ENCODE measurements at places on chromosomes 6 and 20.

- no peak for DNase-seq
Measured at GRCh38 chr20:51775241-51775640, 7.1 kb upstream of the ATP9A start.

DNA sequence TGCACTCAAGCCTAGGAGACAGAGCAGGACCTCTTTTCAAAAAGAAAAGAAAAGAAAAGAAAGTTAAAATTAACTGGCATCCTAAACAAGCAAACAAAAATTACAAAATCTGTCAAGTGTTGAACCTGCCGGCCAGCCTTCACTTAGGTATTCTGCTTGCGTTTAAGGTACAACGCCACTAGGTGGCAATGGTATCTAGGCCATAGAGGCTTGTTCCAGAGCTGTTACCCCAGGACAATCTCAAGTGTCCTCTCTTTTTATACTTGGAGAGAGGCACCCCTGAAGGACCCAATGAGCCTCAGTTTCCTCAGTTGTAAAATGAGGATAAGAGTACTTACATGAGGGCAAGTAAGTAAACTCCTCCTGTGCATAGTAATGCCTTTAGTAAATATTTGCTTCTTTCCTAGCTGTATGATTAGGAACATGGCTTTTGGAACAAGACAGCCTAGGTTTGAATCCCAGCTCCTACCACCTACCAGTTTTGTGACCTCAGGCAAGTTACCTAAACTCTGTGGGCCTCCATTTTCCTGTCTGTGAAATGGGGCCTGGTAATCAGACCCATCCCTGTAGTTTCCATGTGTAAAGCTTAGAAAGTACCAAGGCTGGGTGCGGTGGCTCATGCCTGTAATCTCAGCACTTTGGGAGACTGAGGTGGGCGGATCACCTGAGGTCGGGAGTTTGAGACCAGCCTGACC, 5.8 kb upstream of the PACSIN1 start:
- DNase-seq, result peak; percentile 77

DNA sequence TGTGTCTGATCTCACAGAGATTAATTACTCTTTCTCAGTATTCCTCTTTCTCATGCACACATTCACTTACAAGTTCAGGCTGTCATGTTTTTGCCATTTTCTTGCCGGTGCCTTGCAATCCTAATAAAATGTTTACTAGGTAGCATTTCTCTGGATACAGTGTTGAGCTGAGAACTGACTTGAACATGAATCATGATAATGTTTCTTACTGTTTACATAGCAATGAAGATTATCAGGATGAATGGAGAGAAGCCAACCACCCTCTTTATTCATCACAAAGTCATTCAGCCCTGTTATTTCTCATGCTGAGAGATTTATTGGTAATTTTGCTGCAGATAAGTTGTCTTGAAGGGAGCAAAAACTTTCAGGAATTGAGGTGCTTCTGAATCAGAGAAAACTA, 185.5 kb upstream of the ECI2 start:
- DNase-seq, result no peak

- no peak for DNase-seq
Measured at GRCh38 chr6:10451828-10452509, 37.1 kb upstream of the TFAP2A start.

DNA sequence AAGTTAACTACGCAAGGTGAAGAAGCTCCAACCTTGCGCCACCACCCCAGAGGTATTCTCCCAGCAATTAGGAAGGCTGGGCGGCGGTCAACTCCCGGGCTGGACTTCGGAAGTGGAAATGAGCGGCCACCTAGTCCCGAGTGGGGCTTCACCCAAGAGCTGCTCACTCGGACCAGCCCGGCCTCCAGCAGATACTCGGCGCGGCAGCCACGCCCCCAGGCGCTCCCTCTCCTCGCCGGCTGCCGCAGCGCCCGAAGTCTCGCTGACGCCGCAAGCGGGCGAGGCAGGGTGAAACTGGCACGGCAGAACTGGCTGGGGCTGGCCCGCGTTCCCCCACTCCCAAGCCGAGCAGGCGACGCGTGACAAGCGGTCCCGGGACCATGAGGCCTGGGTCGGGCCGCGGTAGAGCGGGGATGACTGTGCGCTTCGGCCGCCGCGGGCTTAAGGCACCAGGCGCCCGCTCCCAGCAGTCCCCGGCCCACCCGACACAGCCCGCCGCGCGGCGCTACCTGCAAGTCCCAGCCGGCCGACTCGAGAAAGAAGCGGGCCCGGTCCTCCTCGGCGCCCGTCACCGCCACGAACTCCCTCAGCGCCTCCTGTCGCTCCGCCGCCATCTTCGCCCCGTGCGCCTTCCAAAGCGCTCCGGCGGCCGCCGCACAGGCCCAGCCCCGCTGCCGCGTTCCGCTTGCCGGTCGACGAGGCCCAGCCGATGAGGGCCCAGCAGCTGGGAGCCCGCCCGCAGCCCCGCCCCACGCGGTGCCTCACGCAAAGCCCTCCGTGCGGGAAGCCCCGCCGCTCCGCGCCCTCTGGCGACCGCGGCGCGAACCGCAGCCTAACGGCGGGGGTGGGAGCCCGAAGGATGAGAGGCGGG, at the start of gene NSFL1C:
Gene NSFL1C (minus strand): TSS at position 639 of the 871 bp plus-strand sequence. CDS start 25 bp downstream, at position 614.
- peak; percentile 98 for DNase-seq

GRCh38 chr6:33412140-33413009, 1.6 kb downstream of the PHF1 start:
- no peak for DNase-seq

DNA sequence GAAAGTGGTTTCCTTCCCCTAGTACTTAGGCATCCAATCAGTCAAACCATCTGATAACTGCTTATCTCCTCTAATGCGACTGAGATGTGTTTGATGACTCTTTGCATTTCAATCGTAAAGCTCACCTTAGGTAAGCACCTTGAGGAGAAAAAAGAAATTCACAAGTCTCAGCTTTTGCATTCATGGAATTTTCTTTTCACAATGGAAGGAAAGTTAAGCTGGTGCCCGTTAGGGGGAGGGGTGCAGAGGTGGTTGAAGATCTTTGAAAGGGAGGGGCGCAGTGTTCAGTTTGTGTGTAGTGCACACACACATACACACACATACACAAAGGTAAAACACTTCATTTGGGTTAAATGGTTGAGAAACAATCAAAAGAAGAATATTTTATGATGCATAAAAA, 87.1 kb upstream of the SALL4 start:
- peak; percentile 48 for DNase-seq

DNA sequence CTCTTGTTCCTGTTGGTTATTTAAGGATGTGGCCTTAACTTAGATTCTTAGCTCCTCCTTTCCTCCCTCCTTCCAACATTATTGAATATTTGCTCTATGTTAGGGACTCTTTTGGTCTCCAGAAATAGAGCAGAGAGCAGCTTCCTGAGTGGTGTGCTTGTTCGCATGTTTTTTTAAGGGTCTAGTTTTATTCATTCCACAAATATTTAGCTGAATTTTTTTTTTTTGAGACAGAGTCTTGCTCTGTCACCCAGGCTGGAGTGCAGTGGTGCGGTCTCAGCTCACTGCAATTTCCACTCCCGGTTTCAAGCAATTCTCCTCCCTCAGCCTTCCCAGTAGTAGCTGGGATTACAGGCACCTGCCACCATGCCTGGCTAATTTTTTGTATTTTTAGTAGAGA, 169.2 kb downstream of the ZFAND3 start:
- DNase-seq, result no peak

DNA sequence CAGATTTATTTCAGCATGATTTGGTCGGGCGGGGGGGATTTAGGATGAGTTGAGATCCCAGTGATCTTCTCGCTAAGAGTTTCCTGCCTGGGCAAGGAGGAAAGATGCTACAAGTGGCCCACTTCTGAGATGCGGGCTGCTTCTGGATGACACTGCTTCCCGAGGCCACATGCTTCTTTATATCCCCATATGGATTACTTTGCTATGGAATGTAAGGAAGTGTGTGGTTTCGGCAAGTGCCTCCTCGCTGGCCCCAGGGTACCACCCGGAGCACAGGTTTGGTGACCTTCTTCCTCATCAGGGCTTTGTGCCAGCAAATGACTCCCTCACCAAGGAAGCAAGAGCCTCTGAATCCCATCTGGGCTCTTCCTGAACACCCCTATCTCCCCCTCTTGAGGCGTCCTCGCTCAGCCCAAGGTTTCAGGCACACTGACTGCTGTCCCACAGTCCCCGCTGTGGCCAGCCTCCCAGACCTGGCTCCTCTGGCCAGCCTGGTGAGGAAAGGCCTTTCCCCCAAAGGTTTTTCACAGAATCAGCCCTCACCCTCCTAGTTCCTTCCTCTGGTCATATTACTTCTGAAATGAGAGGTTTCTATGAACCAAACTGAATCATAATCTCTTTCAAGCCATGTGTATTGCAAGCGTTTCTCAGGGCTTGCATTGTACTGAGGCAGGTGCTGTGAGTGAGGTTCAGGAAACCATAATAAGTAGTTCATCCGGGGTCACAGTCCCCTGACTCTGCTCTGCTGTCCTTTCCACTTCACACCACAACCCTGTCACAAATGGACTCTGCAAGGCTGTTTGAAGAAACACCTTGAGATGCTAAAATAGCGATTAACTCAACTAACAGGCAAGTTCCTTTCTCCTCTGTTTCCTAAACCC, 41.7 kb upstream of the IL17A start:
- DNase-seq, result no peak

DNA sequence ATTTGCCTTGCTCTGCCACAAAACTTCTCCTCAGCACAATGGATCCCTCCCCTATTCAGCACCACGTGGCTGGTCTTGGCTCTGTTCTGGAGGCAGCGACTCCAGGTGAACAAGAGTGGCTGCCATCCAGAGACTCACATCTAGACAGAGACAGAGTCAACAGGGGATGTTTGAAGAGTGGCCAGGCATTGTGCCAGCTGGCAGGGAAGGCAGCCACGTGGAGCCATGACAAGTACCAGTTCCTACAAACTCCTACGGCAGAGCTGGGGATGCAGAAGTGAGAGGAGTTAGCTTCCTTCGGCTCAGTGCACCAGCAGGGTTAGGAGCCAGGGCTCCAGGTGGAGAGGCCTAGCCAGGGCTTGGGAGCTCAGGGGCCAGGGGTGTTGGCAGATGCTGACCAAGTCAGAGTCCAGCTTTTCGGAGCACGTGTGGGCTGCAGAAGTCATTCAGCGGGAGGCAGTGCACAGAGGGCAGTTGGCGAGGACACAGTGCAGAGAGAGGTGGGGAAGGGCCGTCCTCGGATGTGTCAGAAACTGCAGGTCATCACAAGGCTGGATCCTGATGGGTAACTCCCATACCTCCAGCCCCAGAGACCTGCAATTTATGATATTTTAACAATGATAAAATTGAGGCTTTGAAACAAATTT, 171.7 kb upstream of the PDE10A start:
- no peak for DNase-seq

DNA sequence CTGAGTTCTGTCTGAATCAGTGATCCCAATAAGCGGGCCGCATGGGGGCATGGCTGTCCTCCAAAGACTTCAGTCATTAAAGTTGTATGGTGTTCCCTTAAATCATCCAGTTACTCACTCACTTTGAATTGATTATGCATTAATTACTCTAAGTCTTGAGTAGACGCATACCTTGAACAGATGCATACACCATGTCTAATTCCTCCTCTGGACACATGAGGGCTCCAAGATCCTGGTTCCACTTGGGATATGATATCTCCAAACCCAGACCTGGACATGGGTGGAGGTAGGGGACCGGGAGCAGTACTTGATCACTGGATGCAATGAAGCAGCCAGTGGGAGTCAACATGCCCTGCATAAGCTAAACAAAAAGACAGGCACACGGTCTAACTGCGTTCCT, 204.5 kb downstream of the FNDC1 start:
- no peak for DNase-seq

- peak; percentile 71 for DNase-seq
Measured at GRCh38 chr6:26607434-26608230, 10.9 kb downstream of the ABT1 start.

- no peak for DNase-seq
Measured at GRCh38 chr6:36578030-36578429, 16.1 kb upstream of the SRSF3 start.

GRCh38 chr6:166999884-167000253, 672 bp downstream of the CEP43 start:
- no peak for DNase-seq

GRCh38 chr6:5946181-5946580, 60.5 kb downstream of the NRN1 start:
- DNase-seq, result no peak

DNA sequence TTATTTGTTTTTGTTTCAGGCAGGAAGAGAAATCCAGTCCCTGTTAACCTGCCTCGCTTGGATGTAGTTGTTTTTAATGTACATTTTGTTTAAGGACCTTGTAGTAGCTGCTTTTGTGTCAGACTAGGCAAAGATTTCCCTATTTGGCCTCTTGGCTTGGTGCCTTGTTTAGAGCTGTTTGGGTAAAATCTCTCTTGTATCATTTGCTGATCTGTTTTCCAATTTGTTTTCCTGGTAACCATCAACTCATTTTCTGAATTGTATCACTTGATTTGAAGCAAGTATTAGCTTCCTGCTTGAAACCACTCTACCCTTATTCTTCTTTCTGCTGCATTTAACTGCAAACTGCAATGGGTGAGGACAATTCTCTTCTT, 160.7 kb downstream of the ZFAND3 start:
- DNase-seq, result no peak

GRCh38 chr6:152271776-152272464, 365.2 kb downstream of the SYNE1 start:
- no peak for DNase-seq

GRCh38 chr6:79005497-79005896, 72.6 kb downstream of the PHIP start:
- no peak for DNase-seq

DNA sequence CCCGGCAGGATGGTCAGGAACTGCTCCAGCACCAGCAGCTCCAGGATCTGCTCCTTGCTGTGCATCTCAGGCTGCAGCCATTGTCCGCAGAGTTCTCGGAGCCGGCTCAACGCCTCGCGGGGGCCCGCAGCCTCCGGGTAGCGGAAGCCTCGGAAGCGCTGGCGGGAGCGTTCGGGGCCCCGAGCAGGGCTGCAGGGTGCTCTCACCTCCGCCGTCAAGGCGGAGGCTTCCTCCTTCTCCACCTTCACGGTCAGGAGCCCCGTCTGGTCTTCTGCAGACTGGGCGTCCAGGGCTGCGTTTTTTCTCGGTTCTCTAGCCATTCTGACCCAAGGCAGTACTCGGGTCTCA, 434 bp downstream of the ZKSCAN4 start:
- peak; percentile 55 for DNase-seq
